Stimulated activated CD4-positive, alpha-beta T cell treated with anti-CD3 and anti-CD28 coated beads, Interleukin-15, amount 100 ng/mL, for 1 hour (primary cell): ENCODE measurements at places on chromosomes 7 and 10.

- no peak for DNase-seq
Measured at GRCh38 chr7:71388181-71388580, 256.2 kb downstream of the GALNT17 start.

GRCh38 chr10:63200431-63200830 is 67.3 kb downstream of the NRBF2 start:
- DNase-seq = no peak

GRCh38 chr7:1386623-1387220 is 72.5 kb downstream of the MICALL2 start:
- DNase-seq = no peak

- DNase-seq = no peak
Measured at GRCh38 chr7:158648787-158649186, 55.8 kb downstream of the NCAPG2 start.

DNA sequence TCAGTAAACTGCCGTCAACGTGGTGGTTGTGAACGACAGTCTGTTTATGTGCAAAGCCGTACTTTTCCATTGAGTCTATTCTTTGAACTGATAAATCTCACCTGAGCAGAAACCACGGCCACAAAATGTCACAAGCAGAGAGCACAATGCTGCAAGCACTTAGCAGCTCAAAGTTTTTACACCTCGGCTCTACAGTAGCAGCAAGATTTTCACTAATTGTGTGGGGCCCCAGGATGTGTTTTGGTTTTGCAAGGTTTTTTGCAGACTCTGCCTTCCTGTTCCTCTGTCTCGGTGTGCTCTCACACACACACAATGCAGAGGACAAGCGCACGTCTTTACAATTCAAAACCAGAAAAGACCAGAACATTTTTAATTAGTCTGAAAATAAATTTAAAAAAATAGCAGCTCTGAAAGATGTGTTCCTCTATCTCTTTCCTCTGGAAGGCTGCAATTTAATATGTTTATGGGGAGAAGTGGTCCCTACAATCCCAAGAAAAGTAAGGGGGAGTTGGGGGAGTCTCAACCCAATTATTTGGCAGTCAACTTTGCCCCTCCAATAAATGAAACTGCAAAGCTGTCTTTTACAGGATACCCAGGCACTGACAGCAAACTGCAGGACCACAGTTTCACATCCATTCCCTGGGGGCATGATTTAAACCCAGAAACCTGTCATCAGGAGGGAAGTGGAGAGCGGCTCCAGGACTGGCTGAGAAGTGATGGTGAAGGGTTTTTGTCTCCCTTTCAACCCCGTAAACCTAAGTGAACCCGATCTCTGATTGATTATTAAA is 73.8 kb upstream of the SFMBT2 start:
- DNase-seq = peak; percentile 30

- no peak for DNase-seq
Measured at GRCh38 chr10:525565-526315, 163.7 kb downstream of the DIP2C start.

GRCh38 chr7:139913021-139913844 is 84.2 kb downstream of the TBXAS1 start:
- no peak for DNase-seq

GRCh38 chr10:64873959-64874358 is 1352.8 kb downstream of the REEP3 start:
- DNase-seq = no peak

DNA sequence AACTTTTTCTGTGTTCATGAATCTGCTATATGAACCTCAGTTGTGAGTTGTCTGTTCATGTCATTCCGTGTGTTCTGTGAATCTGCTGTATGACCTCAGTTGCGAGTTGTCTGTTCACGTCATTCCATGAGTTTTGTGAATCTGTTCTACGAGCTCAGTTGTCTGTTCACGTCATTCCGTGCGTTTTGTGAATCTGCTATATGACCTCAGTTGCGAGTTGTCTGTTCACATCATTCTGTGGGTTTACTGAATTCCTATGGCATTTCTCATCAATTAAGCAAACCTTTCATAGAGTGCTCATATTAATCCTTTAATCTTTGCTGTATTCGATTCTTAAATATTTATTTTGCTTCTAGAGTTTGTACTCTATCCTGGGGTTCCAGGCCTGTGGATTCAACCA is 150.6 kb downstream of the DIP2C start:
- DNase-seq = no peak

DNA sequence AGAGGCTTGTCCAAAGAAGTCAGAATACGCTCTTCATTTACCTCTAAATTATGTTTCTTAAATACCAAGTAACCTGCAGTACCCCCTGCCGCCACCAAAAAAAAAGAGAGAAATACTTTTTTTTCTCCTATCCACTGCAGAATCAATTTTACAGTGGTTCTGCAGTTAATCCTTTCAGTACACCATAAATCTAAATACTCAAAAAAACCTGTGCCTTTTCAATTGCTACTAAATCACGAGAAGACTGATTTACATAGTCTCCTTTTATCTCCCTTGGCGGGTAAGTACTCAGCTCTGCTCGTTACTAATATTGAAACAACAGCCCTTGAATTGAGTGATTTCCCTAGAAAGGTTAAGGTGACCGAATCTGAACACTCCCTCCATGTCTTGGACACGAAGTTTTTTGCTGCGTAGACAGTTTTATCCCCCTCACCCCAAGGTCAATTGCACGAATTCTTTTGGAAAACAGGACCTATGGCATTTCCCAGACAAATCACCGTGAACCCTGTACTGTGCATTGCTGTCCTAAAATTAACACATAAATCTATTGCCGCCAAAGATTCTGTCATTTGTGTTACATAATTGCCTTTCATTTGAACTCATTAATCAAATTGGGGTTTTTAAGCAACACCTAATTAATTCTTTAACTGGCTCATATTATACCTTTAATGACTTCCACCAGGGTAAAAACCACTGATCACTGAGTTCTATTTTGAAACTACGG is 512 bp upstream of the VIM start:
- no peak for DNase-seq

- no peak for DNase-seq
Measured at GRCh38 chr7:151754142-151754590, 122.7 kb downstream of the PRKAG2 start.

- no peak for DNase-seq
Measured at GRCh38 chr10:114519756-114520293, 115.5 kb upstream of the AFAP1L2 start.

- no peak for DNase-seq
Measured at GRCh38 chr7:75980430-75981202, 13.8 kb downstream of the TMEM120A start.

DNA sequence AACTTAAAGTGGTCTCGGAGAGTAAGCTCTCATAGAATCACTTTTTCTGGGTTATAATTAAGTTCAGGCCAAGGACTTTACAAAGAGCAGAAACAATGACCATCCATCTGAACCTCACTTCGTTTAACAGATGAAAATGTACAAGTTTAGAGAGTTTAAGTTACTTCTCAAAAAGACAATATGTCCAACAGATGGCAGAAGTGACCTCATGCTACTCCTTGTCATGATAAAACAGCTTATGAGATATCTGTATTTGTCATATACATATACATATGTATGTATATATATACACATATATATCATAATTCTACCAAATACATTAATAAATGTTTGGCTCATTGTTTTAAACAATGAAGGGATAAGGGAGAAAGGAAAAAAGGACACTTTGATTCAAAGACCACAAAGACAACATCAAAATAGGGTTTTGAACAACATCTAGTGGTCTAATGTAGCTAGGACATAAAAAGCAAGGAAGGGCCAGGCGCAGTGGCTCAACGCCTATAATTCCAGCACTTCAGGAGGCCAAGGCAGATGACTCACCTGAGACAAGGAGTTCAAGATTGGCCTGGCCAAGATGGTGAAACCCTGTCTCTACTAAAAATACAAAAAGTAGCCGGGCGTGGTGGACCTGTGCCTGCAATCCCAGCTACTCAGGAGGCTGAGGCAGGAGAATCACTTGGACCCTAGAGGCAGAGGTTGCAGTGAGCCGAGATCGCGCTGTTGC is 17.8 kb downstream of the NAPEPLD start:
- DNase-seq = no peak

- no peak for DNase-seq
Measured at GRCh38 chr10:68302503-68302823, 29.4 kb upstream of the HNRNPH3 start.

DNA sequence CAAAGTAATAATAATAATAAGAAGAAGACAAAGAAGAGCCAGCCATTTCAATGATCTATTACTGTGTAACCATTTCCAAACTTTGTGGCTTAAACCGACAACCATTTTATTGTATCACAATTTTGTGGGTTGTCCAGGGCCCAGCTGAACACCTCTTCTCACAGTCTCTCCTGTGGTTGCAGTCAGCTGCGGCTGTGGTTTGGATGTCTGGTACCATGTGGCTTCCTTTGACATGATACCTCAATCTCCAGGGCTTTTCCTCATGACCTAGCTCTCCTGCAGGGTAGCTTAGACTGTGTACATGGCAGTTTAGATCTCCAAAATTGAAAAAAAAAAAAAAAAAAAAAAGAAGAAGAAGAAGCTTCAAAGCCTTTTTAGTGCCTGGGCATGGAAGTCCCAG is 72.6 kb upstream of the NFKB2 start:
- DNase-seq = no peak

DNA sequence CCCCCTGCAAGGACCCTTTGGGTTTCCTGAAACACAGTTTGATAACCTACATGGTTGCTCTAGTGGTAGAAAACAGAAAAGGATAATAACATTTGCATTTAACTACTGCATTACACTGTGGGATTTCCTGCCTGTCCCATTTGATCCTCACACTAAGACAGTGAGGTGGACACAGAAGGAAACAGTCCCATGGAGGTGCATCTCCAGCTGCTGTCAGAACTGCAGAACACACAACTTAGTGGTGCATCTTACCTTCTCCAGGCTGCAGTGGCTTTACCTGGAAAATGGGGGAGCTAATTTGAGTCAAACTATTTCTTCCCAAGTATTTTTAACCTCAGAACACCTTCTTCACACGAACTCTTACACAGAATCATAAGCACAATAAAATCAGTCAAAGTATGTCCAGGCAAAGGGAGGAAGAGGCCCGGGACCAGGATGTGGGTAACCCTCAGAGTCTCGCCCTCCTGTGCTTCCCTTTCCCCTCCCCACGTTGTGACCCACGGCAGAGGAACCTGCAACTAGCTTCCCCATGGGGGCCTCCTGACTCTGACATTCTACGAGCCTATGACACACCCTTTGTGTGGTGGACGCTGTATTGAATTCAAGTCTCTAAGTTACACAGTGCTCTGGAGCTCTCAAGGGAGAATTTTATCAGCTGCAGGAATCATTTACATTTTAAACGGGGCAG is 33.7 kb downstream of the SCRN1 start:
- no peak for DNase-seq

DNA sequence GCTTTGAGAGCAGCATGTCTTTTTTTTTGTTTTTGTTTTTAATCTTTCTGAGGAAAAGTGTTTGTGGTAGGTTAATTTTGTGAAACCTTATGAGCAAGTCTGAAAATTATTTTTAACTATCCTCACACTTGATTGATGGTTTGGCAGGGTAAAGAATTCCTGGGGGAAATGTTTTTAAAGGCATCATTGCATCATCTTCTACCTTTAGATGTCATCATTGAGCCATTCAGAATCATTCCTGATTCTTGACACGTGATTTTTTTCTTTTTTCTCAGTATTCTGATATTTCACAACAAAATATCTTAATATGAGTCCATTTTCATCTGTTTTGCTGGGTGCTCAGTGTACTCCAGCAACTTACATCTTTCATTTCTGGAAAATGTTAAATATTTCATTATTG is 28.3 kb downstream of the PALS2 start:
- no peak for DNase-seq

- DNase-seq = no peak
Measured at GRCh38 chr7:146926841-146927240, 810.2 kb downstream of the CNTNAP2 start.

GRCh38 chr7:24905996-24906770 is 73.8 kb downstream of the OSBPL3 start:
- no peak for DNase-seq

DNA sequence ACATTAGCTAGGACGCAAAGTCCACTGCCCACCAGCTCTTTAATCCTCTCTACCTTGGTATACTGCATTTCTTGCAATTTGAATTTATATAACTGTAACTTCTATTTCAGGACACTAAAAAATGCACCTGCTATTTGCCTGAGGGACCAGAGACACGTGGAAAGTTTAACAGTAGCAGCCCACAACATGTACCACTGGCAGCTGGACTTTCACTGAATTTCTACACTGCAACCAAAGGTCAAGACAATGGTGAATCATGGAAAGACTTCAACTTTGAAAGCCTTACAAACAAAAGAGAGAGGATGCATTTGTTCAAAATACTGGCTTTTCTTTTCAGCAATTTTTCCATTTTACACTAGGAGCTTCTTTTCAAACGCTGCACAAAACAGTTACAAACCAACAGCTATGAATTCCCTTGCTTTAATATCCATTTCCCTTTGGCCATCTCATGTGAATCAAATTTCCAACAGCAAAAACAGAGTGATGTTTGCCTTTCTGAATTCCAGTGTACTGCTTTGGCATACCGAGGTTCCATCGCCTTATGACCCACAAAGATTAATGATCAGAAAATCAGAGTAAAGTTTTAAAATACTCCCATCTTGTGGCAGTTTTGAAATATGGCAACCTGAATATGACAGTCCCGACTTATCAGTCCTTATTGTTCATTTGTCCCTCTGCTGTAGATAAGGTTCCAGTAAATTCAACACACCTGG is 29.9 kb upstream of the HNRNPH3 start:
- DNase-seq = no peak

DNA sequence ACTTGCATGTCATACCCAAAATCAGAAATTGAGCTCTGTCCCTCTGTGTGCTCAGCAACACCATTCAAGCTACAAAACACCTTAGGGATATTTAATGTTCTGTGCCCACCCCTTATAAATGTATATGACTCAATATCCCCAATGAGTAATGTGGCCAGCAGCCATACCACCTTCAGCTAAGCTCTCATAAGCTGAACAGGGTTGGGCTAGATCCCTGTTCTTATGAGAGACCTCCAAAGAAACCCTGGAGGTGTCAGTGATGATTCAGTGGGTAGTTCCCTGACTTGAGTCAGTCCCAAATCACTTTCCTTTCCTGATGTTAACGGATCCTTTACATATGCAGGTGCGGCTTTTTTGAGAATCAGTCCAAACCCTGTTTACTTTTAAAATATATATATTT is 253.8 kb downstream of the CREB5 start:
- DNase-seq = no peak

DNA sequence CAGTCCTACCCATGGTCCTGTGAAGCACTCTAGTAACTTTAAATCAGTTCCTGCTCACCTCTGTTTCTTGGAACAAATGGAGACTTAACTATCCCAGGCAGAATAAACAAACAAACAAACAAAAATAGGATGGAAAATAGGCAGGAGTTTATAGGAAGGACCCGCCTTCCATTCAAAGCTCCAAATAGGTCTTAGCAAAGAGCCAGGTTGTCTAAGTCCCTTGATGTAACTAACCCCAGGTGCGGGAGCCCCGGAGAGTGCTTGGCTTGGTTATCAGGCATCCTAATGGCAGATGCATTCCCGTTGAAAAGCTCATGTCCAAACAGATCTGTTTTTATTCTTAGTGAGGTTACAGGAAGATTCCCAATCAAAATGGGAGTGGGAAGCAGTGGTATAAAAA is 2.2 kb downstream of the IFIT2 start:
- DNase-seq = no peak

- DNase-seq = no peak
Measured at GRCh38 chr7:106041140-106041717, 70.9 kb downstream of the SYPL1 start.

- DNase-seq = no peak
Measured at GRCh38 chr7:155405399-155406318, 52.3 kb upstream of the EN2 start.
